ENCODE measurements at places on chromosomes 12 and 14.

- no peak for DNase-seq
These were observed 7.5 kb upstream of the PAX9 start for GRCh38 chr14:36653962-36654793.

DNA sequence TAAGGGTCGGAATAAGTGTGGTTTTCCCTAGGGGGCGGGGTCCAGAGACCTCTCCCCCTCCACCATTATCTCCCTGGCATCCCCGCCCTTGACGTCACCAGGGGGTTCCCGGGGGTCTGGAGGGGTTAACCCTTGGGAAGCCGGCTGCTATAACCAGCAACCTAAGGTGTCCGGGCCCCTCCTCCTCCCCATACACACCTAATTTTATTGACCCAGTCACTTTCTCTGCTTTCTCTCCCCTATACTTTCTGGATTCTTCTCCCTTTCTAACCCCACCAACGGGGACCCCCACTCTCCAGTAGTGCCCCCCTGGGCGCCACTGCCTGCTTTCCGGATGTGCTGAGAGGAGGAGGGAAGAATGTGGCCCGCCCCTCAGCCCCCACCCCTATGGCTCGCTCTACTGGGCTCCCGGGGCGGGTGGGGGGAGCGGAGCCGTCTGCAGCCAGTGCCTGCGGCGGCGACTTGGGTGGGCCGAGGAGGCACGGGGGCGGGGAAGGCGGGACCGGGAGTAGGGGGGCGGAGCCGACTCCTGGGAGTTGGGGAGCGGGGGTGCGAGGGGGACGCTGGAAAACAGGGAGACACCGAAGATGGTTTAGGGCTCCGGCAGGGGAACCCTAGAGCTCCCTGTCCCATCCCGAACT is 1.8 kb downstream of the GLI1 start:
- no peak for DNase-seq

- DNase-seq: no peak
These were observed 24.3 kb downstream of the SPTSSA start for GRCh38 chr14:34437729-34438080.

- DNase-seq: no peak
These were observed 25.1 kb downstream of the TESPA1 start for GRCh38 chr12:54959291-54960018.

DNA sequence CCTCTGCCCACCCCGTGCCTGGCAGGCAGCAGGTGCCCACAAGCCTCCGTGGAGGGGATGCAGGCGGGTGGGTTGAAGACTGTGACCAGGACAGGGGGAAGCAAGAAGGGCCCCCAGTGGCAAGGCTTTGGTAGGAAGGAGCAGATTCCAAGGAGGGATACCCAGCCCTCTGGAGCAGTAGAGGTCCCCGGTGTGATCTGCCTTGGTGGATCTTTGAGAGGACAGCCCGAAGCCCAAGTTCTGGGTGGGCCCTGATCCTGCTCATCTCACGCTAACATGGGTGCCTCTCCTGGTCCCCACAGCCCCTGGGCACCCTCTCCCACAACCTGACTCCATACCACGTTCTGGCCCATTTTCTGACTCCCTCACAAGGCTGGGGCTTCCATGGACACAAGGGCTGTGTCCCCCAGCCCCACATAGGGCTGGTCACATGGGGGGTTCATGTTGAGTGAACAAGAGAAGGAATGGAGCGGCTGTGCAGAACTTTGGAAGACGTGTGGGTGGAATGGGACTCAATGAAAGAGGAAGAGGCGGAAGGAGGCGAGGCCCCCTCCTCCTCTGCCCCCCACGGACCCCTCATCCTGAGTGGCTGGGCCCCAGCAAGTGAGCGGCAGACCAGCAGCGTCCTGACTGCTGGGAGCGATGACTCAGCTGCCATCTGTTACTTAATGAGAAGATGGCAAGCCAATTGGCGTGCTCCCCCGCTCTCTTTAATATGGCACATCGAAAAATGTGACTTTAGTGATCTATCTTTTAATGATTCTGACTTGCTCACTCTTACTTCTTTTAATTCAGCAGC is 77.0 kb upstream of the BCL11B start:
- DNase-seq: no peak

- DNase-seq: no peak
These were observed 23.8 kb downstream of the XPOT start for GRCh38 chr12:64427988-64428387.

- no peak for DNase-seq
These were observed 138.0 kb downstream of the ASCL4 start for GRCh38 chr12:107912421-107913004.

- DNase-seq: no peak
These were observed 107.7 kb upstream of the CAND1 start for GRCh38 chr12:67161322-67161918.

DNA sequence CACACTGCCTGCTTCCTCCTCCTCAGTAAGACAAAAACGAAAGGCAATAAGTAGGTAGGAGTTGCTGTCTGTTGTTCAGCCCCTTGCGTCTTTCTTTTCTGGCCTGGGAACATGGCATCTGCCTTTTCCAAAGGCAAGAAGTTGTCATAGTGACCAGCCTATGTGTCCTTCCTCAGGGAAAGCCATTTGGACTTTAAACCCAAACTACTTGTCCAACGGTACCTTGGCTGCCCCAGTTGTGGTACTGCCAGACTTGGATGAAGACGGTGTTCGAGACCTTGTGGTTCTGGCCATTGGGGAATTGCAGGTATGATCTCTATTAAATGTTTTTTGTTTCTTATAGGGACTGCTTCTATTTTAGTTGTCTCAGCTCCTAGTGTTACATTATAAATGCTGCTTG is 18.5 kb downstream of the FAM234B start:
- no peak for DNase-seq

DNA sequence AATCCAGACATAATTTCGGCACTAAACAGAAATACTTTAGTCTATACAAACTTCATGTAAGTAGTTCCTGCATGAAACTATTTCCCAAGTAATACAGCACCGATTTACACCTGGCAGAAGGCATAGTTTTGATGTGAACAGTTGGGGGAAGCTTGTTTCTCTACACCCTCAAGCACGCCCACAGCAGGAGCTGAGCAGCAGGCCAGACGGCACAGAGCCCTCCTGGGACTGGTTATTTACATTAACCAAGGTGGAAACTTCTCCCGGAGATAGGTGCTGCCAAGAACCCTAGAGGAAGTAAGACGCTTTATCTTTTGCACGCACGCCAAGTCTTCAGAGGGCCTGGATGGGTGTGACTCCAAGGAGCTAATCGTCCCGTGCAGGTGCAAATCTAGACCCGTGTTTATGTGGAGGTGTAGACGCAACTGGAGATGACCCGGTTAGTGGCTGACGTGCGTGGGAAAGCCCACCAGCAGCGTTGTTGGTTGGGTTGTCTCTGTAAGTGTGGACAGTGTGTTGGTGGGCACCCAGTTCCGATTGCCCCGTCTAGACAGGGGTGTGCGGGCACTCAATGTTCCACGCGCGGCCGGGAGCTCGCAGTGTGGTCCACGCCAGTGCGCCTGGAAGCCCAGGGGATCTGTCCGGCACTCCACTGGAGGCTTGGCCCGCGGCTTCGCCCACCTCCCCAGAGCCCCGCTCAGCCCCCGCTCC is 767 bp upstream of the TCP11L2 start:
- peak; percentile 34 for DNase-seq

- DNase-seq: no peak
These were observed 76.1 kb upstream of the GPHB5 start for GRCh38 chr14:63394841-63395240.

DNA sequence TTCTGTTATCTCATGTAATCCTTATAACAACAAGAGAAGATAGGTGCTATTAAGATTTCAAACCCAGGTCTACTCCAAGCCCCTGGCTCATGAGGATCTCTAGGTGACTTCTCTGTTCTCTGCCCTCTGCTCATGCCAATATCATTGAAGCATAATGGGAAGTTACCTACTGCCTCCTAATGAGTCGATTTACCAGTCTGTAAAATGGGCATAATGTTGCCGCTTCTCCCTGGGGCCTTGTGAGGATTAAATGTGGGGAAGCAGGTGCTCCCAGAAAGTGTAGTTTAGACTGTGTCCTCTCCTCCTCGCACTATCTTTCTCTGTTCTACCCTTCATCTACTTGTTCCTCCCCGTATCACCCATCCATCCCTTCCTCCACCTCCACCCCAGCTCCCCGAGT is 169.2 kb upstream of the LHX5 start:
- DNase-seq: no peak

DNA sequence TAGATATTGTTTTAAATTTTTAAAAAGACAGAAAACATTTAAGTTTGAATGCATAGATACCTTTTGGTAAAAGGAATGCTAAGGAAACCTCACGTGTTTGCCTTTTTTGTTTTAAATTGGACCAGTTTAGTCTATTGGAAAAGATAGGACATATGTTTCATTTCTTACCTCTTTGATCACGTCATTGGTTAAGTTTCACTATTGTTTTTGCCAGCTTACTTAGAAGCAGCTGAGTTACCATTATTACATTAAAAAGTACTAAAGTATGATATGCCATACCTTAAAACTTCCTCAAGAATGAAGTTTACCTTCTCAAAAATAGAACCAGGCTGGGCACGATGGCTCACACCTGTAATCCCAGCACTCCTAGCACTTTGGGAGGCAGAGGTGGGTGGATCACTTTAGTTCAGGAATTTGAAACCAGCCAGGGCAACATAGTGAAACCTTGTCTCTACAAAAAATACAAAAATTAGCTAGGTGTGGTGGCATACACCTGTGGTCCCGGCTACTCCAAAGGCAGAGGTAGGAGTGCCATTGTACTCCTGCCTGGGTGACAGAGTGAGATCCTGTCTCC is 54.4 kb downstream of the SRGAP1 start:
- DNase-seq: no peak

DNA sequence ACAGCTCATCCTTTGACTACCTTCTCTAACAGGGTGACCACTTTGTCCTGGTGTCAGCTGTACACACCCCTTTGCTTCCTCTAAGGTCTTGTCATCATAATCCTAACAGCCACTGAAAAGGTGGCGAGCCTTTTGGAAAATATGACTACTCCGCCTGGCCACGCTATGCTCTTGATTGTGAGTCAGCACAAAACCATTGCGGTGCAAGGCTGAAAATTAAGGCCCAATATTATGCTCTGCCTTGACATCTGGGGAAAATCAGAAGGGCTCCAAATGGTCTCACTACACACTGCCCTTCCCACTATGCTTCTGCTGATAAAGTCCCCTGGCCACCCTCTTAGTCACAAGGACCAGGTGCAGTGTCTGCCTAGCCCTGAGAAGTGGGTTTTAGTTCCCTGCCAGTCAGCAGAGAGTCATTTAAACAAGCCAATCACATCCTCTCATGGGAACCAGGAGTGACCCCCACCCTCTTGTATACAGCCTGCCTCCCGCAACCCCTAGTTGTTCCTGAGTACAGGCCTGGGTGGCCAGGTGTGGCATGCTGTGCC is 34.3 kb downstream of the FGD6 start:
- DNase-seq: no peak

DNA sequence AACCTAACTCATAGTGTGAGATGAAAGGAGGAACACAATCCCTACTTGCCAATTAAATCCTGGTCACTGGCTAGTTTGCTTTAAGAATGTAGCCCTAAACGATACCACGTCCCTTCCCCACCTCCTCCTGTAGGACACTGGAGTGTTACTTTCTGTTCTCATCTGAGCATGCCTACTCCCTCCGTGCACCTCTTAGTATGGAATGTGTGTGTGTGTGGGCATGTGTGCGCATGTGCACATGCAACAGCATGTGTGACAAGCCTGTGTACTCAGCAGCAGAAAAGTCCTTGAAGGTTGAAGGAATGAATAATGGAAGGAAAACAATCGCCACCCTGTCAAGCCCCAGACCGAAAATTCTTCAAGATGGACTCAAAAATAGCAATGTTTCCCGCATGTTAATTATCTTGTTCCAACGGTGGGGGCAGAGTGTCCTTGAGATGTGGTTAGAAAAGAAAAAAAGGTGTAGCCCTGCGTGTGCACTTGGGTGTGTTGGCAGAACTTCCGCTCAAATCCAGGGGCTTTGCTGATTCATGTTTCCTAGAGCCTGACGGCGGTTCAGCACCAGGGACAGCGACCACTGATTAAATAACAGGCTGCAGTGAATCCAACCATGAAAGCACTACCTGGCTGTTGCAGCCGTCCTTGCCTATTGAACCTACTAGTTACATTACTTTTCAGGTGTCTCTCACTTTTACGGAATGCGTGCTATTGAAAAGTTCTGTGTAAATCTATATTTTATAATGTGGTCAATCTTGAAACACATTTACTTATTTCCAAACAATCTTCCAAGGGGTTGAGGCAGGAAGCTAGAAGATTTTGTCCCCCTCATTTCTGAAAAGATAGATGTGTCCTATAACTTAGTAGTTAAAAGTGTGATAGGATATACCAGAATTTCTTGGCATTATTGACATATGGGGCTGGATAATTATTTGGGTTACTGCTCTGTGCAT is 79.8 kb downstream of the SRRM4 start:
- DNase-seq: no peak

- DNase-seq: no peak
These were observed 815.7 kb downstream of the NRXN3 start for GRCh38 chr14:78985668-78986381.

- no peak for DNase-seq
These were observed 203.5 kb downstream of the ATXN7L3B start for GRCh38 chr12:74741112-74741511.

GRCh38 chr12:111600205-111600642 is 1.1 kb upstream of the ATXN2 start:
- no peak for DNase-seq

DNA sequence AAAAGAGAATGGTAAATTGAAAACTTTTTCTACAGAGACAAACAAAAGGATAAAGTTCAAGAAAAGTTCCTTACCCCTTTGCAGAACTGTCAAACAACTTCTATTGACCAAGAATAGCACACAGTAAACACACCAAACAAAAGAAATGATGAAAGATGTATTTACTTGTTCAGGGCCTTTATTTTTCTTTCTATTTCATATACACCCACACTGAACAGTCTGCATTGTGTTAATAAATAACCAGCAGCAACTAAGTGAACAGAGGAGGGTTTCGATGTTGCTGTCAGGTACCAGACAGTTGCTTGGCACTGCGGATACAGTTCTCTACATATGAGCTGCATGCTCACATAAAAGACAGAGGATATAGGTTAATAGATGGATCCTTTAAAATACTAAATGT is 122.1 kb downstream of the SOX5 start:
- DNase-seq: no peak

DNA sequence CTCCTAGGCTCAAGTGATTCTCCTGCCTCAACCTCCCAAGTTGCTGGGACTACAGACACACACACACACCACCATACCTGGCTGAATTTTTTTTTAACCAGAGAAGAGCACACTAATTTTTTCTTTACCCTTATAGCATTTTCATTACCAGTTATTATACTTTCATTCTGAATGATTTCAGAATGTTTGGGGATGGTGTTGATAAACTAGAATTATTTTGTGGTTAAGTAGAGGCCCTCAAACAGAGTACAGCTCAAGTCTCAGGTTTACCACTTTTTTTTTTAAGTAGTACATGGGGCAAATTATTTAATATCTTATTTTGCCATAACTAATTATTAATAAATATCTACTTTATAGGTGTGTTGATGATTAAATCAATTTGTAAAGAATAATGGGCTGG is 86.6 kb downstream of the FUT8 start:
- no peak for DNase-seq
